ENCODE measurements at places on chromosomes 5 and 9.

DNA sequence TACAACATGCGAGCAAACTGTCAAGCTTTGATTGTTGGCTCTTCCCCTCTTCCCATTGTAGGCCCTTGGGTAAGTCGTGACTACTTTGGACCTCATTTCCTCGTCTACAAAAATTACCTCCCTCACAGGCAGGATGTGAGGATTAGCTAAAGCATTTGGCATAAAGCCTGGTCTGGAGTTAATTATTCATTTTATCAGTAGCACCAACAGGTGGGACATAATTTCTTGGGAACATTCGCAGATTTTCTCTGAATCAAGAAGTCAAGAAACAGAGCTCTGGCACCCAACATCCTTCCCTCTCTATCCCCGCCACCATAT lies 39.9 kb upstream of the SEMA6A start:
- no peak for DNase-seq

- DNase-seq: no peak
Observed at GRCh38 chr9:120902569-120903535, 23.7 kb downstream of the TRAF1 start.

DNA sequence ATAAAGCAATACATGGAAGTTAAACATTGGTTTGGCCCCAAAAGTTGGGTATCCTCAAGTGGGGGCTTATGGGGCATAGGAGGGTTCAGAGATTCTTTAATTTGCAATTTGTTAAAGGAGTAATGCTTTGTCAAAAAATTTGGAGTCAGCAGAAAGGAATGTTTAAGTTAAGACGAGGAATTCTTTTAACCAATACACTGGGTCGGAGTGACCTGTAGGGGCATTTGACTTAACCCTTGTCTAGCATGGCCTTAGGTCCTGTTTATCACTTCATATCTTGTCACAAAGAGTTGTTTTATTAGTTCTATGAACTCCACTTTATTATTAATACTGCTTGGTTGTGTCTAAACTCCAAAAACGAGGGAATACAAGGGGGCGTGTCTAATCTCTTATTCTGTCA lies 656.1 kb upstream of the RORB start:
- no peak for DNase-seq

DNA sequence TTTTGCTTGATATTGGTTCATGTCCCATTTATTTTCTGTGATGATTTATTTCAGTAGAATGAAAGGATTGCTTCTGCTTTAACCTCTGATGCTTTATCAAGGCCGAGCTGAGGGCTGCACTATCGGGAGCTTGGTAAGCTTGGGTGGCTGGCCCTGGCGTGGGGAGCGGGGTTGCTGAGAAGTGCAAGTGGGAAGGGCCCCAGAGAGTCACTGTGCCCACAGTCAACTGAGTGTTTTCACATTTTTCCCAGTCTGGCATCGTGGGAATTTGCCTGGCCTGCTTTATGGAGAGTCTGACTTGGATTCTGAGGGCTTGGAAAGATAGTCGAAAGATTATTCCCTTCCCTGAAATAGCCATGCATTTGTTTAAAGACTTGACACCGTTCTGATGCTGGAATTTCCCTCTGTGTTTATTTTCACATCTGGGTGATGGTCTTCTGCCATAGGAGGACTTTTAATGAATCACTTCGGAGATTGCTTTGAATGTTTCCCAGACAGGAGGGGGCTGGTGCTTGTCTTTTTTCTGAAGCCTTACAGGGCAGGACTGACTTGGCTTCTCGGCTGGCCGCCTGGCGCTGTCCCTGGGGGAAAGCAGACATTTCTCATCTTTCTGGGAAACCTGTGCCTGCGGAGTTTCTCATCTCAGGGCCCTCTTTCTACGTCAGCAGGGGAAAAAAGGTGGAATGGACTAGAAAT lies 139.0 kb downstream of the BOD1 start:
- no peak for DNase-seq

- DNase-seq: no peak
Observed at GRCh38 chr5:180522330-180522729, 28.2 kb downstream of the CNOT6 start.

- no peak for DNase-seq
Observed at GRCh38 chr5:73387149-73387591, 61.4 kb downstream of the FOXD1 start.

- DNase-seq: no peak
Observed at GRCh38 chr9:30688801-30689200, 1695.6 kb upstream of the ACO1 start.

All from midbrain (tissue), 1 donor.